ENCODE measurements at places on chromosomes 3 and 15.

GRCh38 chr3:69182588-69183316 lies 60.4 kb upstream of the LMOD3 start:
- peaks cover 40% of the 10 kb centered on the region for H3K4me1 ChIP-seq
- H3K4me3 ChIP-seq, result no peak overlapping the region
- peaks cover 65% of the 10 kb centered on the region for H3K36me3 ChIP-seq
- H3K27me3 ChIP-seq, result no peaks in the 10 kb centered on the region
- no peak for DNase-seq

GRCh38 chr3:67376416-67376815 lies 278.0 kb downstream of the SUCLG2 start:
- H3K4me1 ChIP-seq, result peaks cover 2% of the 10 kb centered on the region
- H3K4me3 ChIP-seq, result no peak overlapping the region
- H3K27ac ChIP-seq, result no peak overlapping the region
- no peaks in the 10 kb centered on the region for H3K27me3 ChIP-seq
- no peak for DNase-seq

DNA sequence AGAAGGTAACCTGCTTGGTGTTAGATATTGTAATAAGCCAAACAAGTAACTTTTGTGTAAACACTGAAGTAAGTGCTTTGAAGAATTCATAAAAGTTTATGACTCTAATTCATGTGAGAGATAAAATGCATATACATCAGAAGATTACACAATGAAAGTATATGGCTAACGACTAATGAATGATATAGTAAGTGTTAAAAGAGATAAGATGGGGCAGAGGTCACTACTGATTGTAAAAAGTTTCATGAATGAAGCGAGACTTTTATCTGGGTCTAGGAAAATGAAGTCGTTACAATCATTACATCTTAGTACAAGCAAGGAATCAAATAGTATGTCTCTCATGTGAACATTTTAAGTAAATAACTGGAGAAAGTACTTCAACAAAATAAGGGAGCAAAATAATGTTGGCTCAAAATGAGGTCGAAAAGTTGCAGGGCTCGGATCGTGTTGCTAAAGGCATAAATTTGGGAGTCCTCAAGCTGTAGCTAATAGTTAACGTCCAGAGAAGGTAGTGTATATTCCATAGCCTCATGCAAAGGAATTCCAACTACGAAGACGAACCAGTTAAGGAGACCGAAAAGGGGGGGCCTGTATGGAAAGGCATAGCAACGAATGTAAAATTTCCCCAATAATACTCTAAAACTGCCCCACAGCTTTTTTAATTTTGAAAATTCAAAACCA lies 984 bp upstream of the DUT start:
- no peaks in the 10 kb centered on the region for H3K27me3 ChIP-seq
- peaks cover 30% of the 10 kb centered on the region for H3K4me1 ChIP-seq
- H3K27ac ChIP-seq, result peak overlapping the region; percentile 99
- DNase-seq, result no peak

DNA sequence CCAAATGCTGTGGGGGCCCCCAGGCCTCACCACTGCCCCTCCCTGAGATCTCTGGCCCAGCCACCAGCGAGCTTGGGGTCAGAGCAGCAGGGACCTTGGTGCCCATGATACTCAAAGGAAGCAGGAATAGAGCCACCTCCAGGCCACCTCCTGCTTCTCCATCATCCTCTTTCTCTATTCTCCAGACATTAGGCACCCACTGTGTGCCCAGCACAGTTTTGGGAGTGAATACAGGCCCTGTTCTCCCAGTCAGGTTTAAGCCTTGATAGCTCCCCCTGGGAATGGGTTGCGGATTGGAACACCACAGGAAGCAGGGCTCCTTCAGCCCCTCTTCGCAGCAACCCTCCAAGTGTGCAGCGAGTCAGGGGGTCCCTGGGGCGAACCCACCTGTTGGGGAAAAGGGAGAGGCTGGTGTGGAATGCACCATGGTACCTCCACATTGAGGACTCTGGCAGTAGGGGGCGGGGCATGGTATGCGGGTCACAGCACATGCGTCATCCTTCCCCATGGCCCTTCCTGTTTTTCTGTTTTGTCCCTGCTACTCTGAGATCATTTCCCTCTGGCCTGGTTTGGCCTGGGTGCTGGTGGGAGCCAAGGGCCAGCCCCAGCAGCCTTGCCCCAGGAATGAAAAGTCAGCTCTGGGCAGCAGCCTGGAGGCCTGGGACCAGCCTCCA lies 14.2 kb upstream of the SEMA3B start:
- H3K36me3 ChIP-seq, result peaks cover 46% of the 10 kb centered on the region
- H3K27ac ChIP-seq, result peak overlapping the region; percentile 33
- H3K27me3 ChIP-seq, result no peaks in the 10 kb centered on the region
- H3K4me3 ChIP-seq, result no peak overlapping the region

DNA sequence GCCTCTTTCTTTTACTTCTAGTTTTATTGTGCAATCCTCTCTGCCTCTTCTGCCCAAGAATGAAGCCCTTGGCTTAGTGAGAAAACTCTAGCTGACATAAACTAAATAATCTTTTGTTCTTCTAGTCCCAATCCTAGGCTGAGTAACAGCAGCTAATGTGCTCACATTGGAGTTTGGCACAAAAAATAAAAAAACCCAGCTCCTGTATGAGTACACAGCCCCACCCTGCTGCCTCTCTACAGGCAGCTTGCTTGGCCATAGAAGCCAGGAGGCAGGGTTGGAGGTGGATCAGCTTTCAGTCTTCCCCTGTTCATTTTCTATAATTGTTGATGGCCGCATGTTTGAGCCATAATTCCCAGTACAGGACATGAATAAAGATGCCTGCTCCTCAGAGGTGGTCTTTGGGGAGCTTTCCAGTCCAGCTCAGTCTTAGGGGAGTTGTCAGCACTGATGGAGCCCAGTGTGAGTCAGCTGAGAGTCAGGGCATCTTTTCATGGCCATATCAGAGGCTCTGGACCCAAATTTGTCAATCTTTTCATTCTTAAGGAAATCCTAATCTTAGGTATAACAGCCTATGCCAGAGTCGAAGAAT lies 46.7 kb downstream of the RTP1 start:
- H3K4me3 ChIP-seq, result no peak overlapping the region
- DNase-seq, result no peak
- H3K4me1 ChIP-seq, result peaks cover 7% of the 10 kb centered on the region
- no peaks in the 10 kb centered on the region for H3K27me3 ChIP-seq

DNA sequence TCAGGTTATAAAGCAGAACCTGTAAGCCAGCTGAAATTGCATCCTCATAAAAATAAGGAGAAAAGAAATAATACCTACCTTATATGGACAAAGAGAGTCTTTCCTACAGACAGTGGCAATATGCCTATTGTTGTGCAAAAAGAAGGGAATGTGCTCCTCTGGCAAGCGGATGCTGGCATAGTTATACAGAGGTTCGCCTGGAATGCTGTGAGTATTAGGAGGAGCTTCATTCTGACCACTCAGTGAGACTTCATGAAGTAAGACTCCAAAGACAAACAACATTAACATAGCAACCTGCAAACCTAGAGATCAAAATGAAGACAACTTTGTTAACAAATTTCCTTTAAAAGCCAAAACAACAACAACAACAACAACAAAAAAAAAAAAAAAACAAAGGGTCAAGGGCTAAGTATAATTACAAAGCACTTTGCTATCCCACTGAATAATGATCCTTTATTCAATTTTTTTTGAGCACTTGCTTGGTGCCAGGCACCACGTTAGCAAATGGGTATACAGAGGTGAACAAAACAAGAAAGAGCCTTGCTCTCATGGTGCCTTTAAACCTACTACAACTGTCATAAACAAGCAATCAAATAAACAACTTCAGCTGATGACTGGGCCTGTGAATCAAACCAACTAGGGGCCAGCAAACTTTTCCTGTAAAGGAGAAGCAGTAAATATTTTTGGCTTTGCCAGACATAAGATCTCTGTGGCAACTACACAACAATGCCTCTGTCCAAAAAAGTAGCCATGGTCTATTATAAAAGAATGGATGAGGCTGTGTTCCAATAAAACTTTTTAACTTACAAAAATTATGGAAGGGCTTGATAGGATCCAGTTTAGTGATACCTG lies 3.7 kb downstream of the EOGT start:
- H3K36me3 ChIP-seq, result peaks cover 17% of the 10 kb centered on the region
- peaks cover 25% of the 10 kb centered on the region for H3K4me1 ChIP-seq
- H3K4me3 ChIP-seq, result no peak overlapping the region
- no peak overlapping the region for H3K27ac ChIP-seq
- H3K27me3 ChIP-seq, result no peaks in the 10 kb centered on the region

- peaks cover 14% of the 10 kb centered on the region for H3K27me3 ChIP-seq
- no peaks in the 10 kb centered on the region for H3K4me1 ChIP-seq
- no peak for DNase-seq
- no peak overlapping the region for H3K27ac ChIP-seq
- H3K36me3 ChIP-seq, result no peaks in the 10 kb centered on the region
- no peak overlapping the region for H3K4me3 ChIP-seq
Observed at GRCh38 chr3:185702262-185703225, 116.4 kb downstream of the SENP2 start.

DNA sequence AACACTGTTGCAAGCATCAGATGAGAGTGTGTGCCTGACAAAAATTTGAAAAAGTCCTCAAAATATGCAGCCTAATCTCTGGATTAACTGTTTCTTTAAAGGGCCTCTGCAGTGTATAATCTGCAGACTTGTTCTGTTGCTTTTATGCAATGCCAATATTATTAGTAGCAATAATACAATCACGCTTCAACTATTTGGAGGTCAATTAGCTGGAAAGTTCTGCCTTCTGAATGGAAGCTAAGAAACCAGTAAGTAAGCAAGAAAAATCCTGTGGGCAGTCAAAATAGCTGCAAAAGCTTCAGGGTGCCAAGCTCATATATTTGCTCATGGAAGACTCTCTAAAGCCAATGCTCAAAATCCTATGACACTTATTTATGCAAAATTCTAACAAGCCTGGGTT lies 153.2 kb upstream of the NR2F2 start:
- H3K27ac ChIP-seq, result no peak overlapping the region
- H3K36me3 ChIP-seq, result no peaks in the 10 kb centered on the region
- H3K4me3 ChIP-seq, result no peak overlapping the region
- H3K4me1 ChIP-seq, result no peaks in the 10 kb centered on the region
- H3K27me3 ChIP-seq, result peaks cover 4% of the 10 kb centered on the region
- no peak for DNase-seq

GRCh38 chr3:47841786-47842349 lies 38.9 kb downstream of the DHX30 start:
- H3K4me1 ChIP-seq, result no peaks in the 10 kb centered on the region
- no peaks in the 10 kb centered on the region for H3K27me3 ChIP-seq
- DNase-seq, result no peak
- no peak overlapping the region for H3K4me3 ChIP-seq
- H3K27ac ChIP-seq, result no peak overlapping the region

GRCh38 chr3:153249906-153250305 lies 87.9 kb downstream of the RAP2B start:
- H3K27me3 ChIP-seq, result no peaks in the 10 kb centered on the region
- no peak overlapping the region for H3K27ac ChIP-seq
- no peaks in the 10 kb centered on the region for H3K36me3 ChIP-seq
- no peak for DNase-seq

DNA sequence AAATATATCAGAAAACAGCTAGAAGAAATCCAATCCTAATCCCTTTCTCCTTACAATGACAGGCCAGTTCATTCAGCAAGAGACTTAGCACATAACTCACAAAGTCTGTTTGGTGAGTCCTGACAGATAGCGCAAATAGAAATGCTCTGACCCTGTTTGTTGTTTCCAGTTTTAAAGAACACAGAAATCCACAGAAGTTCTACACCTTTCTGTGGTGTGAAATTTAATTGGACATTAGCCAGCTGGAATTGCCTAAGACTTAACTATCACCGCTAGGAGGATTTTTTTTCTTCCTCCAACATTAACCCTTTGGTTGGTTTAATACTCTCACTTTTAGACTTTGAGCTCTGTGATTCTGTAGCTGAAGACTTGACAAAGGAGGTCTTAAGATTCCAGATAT lies 30.8 kb downstream of the HDC start:
- H3K4me1 ChIP-seq, result no peaks in the 10 kb centered on the region
- H3K27me3 ChIP-seq, result no peaks in the 10 kb centered on the region
- no peak for DNase-seq
- H3K27ac ChIP-seq, result no peak overlapping the region
- no peak overlapping the region for H3K4me3 ChIP-seq

- H3K4me1 ChIP-seq, result peaks cover 7% of the 10 kb centered on the region
- peak overlapping the region; percentile 27 for H3K4me3 ChIP-seq
- no peak overlapping the region for H3K27ac ChIP-seq
- peak; percentile 26 for DNase-seq
- H3K36me3 ChIP-seq, result peaks cover 3% of the 10 kb centered on the region
- H3K27me3 ChIP-seq, result peaks cover 21% of the 10 kb centered on the region
Observed at GRCh38 chr15:28106294-28107110, 7.4 kb upstream of the OCA2 start.

DNA sequence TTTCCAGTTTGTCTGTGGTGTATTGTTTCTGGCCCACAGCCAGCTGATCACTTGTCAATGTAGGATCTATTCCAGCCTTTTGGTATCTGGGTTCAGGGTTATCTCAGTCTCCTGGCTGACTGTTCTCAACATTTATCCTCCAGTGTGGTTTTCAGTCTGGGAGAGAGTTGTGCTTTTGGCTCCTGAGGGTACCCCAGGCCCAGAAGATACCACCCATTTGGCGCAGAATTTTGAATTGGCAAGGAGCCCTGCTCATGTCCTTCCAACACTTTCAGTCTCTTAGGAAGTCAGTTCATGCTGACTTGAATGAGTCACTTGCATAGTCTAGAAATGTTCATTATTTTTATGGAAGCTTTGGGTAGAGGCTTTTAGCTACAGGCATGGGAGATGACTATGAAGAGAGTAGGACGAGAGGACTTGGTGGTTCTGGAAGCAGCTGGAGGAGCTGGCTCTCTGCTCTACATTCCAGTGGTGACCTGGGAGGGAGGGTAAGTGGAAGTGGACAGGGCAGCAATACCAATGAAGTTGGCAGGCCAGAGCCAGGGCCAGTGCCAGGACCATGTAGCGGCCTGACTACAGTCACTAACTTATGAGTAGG lies 7.2 kb downstream of the POLR2H start:
- no peak for DNase-seq
- H3K36me3 ChIP-seq, result peaks cover 42% of the 10 kb centered on the region
- peaks cover 31% of the 10 kb centered on the region for H3K4me1 ChIP-seq

GRCh38 chr3:151318991-151319390 lies 2.4 kb upstream of the GPR87 start:
- H3K27ac ChIP-seq, result no peak overlapping the region
- no peak for DNase-seq
- H3K4me1 ChIP-seq, result peaks cover 32% of the 10 kb centered on the region
- no peak overlapping the region for H3K4me3 ChIP-seq
- peaks cover 8% of the 10 kb centered on the region for H3K27me3 ChIP-seq

GRCh38 chr15:96736384-96736783 lies 405.9 kb downstream of the NR2F2 start:
- no peak overlapping the region for H3K4me3 ChIP-seq
- no peaks in the 10 kb centered on the region for H3K36me3 ChIP-seq
- no peak for DNase-seq
- H3K27ac ChIP-seq, result no peak overlapping the region
- H3K27me3 ChIP-seq, result peaks cover 1% of the 10 kb centered on the region

- no peaks in the 10 kb centered on the region for H3K4me1 ChIP-seq
- no peak overlapping the region for H3K4me3 ChIP-seq
- DNase-seq, result no peak
- H3K36me3 ChIP-seq, result no peaks in the 10 kb centered on the region
- no peak overlapping the region for H3K27ac ChIP-seq
- H3K27me3 ChIP-seq, result peaks cover 2% of the 10 kb centered on the region
Observed at GRCh38 chr15:31086344-31086743, 15.2 kb downstream of the TRPM1 start.

- H3K4me1 ChIP-seq, result peaks cover 45% of the 10 kb centered on the region
- no peak overlapping the region for H3K4me3 ChIP-seq
- peaks cover 25% of the 10 kb centered on the region for H3K36me3 ChIP-seq
- H3K27me3 ChIP-seq, result no peaks in the 10 kb centered on the region
Observed at GRCh38 chr3:190566043-190566933, 52.4 kb downstream of the IL1RAP start.

- no peak for DNase-seq
- H3K4me1 ChIP-seq, result no peaks in the 10 kb centered on the region
- peaks cover 5% of the 10 kb centered on the region for H3K27me3 ChIP-seq
- H3K27ac ChIP-seq, result no peak overlapping the region
- H3K4me3 ChIP-seq, result no peak overlapping the region
Observed at GRCh38 chr3:56375654-56376053, 92.6 kb downstream of the ERC2 start.
